ENCODE measurements at places on chromosomes 16 and 17. TPM values are rescaled to one million over a fixed set of nuclear protein-coding genes. Genes with fewer than 3 reads are reported as not detected.

The FSCN2 gene
- total RNA-seq: 2.1 TPM

DNA sequence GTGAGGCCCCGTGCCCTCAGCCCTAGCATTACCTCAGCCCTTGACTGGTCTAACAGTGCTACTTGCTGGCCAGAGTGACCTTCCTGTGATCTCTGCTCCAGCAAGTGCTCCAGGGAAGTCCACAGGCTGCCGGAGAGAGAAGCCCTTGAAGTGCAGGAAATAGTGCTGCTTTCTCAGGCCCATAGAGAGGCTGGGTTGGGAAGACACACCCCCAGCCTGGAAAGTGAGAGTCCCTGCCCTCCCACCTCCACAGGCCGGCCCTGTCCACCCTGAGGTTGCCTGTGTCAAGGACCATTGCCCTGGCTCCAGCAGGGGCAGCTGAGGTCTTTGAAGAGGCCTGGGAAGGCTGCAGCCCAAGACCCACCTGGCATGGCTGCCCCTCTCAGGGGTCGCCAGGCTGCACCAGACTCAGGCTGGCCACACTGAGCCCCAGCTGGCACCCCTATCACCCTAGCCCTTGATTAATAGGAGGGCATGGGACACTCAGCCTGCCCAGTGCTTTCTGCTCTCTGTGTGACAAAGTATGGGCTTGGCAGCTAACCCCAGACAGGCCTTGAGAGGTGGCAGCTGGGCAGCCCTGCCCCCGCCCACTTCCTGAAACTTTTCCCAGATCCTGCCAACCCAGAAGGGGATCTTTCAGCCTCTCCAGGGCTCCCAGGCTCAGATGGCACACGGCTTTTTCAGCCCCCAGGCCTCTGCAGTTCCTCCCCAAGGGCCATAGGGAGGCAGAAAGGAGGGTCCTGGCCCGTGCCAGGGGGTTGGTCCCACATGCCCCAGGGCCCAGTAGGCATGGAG lies 21.7 kb downstream of the ATP6V0D1 start:
- no peak for DNase-seq

The KRT27 gene
- total RNA-seq: not detected

DNA sequence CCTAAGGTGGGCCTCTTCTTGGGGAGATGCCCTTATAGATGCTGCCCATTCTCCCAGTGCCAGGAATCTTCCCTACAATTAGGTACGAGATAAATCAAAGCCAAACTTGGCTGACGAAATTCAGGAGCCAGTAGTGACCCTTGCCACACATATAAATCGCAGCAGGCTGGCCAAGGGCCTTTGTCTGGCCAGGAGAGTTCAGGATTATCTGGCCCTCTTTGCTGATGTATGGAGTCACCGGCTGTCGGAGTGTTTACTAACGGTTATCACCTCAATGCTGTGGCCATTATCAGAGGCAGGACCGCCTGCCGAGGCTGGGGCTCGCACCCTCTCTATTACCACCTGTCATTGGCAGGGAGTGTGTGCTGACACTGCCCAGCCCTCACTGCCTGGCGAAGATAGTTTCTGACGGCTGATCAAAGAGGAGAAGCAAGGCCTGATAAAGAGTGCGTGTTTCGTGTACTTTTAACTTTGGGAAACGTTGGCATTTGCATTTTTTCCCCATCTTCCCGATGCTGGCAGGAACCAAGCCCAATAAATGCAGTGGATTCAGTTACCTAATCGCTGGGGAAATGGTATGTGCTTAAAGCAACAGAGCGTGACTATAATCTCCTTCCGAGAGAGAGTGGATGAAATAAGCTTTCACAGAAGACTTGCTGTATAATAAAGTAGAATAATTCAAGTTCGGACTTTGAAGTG lies 32.8 kb upstream of the TBX2 start:
- no peak for DNase-seq

DNA sequence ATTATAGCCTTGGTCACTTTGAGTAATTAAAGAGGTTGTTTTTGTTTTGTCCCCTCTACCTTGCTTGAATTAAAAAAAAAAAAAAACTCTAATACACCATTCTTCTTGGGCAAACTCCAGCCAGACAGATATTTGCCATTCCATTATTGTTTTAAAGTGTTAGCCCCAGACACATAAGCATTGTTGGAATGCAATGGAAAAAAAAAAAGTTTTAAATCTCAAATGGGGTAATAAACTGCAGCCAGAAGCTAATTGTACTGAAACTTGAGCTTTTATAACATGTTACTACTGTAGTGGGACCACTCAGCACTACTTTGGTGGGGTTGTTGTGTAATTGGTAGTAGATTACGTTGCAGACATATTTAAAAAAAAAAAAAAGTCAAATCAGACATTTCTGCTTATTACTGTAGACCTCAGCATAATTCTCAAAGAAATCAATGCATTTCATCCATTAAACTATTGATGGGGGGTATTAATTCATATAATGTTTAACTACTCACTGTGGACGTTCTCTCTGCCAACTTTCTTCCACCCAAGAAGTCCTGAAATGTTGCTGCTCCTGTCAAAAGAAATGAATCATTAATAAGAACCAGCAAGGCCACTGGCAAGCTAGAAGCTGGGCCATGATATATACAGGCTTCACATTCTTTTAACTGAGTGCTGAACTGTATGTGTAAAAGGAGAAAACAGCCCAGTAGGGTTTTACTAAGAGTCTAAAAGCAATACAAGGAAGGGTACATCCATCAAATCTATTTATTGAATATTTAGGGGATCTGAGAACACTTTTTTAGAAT lies 626.6 kb upstream of the SOX9 start:
- no peak for DNase-seq

The CCL2 gene
- 4.5 TPM for total RNA-seq
